ENCODE measurements at places on chromosomes 7 and 10.

GRCh38 chr10:62805231-62806099 lies 945 bp downstream of the ADO start:
- DNase-seq: no peak

DNA sequence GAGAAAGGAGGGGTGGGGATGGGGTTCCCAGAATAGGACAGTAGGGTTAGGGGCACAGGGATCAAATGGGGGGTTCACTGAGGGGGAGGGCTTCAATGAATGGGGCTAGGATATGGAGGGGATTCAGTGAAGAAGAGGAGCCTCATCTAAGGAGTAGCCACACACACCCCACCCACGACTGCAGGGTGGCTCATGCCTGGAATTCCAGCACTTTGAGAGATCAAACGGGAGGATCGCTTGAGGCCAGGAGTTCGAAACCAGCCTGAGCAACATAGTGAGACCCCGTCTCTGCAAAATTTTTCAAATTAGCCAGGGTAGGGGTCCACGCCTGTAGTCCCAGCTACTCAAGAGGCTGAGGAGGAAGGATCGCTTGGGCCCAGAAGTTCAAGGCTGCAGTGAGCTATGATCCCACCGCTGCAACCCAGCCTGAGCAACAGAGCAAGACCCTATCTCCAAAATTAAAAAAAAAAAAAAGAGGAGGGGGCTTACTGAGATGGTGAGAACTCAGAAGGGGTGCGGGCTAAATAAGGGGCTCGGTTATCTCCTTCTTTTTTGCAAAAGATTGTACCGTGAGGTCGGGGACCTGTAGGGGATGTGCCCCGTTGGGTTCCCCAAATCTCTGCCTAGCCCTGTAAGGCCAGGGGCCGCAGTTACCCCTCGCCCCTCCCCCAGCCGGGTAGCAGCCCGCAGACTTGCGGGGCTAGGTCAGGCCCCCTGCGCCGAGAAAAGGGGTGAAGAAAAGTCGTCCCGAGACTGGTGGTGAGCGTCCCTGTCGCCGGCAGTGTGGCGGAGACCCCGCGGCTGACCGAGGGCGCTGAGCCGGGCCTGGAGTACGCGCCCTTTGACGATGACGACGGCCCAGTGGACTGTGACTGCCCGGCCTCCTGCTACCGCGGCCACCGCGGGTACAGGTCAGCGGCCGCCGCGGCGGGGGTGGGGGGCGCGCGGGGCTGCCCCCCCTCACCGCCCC lies 43.1 kb upstream of the HSPB1 start:
- DNase-seq: no peak

DNA sequence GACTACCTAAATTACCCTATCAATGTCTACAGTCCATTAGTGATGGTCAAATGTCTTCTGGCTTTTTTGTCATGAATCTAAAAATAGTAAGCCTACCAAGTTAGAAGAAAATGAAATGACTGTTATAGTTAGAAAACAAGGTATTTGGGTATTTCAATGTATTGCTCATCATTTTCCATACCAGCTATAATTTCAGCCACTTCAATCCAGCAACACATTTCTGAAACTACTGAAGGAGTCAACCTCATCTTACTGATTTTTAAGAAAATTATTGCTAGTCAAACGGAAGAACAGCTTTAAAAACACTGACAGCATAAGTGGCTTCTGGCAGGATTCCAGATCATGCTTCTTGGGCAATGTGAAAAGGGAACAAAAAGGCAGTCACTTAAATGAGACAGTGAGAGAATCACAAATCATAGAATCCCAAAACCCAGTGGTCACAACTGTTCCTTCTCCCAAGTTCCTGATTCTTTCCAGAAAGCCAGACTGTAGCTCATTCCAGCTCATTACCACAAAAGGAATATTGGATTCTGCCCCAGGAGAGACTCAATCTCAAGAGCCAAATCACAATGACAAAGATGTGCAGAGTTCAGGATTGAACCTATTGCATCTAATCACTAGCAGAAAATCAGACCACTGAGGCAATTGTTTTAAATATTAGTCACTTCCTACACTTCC lies 61.2 kb upstream of the LRRN3 start:
- no peak for DNase-seq

DNA sequence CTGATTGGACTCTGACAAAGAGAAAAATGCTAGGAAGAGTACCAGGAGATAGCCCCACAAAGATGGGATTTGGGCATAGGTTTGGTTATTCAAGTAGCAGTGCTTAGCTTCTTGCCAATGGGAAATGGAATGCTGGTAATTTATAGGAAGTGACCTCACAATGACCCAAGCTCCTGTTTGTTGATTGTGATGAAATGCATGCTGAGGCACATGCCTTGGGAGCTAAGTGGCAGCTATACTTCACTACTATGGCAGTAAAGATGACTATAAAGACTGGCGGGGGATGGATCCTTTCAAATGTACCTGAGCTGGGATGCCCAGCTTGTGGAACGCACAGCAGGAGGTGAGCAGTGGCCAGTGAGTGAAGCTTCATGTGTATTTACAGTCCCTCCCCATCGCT lies 153.8 kb downstream of the ZNF22 start:
- no peak for DNase-seq

GRCh38 chr10:62562101-62562500 lies 187.9 kb downstream of the ZNF365 start:
- no peak for DNase-seq

GRCh38 chr10:17965649-17966235 lies 14.0 kb downstream of the SLC39A12 start:
- DNase-seq: no peak

DNA sequence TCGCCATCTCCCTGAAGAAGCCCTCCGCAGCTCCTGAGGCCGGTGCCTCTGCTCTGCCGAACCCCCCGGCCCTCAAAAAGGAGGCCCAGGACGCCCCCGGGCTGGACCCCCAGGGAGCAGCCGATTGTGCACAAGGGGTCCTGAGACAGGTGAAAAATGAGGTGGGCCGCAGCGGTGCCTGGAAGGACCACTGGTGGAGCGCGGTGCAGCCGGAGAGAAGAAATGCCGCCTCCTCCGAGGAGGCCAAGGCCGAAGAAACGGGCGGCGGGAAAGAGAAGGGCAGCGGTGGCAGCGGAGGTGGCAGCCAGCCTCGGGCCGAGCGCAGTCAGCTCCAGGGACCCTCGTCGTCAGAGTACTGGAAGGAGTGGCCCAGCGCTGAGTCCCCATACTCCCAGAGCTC lies 85.1 kb upstream of the SH2B2 start:
- DNase-seq: no peak

- DNase-seq: no peak
Measured at GRCh38 chr10:114663626-114664025, 5.6 kb upstream of the ABLIM1 start.

DNA sequence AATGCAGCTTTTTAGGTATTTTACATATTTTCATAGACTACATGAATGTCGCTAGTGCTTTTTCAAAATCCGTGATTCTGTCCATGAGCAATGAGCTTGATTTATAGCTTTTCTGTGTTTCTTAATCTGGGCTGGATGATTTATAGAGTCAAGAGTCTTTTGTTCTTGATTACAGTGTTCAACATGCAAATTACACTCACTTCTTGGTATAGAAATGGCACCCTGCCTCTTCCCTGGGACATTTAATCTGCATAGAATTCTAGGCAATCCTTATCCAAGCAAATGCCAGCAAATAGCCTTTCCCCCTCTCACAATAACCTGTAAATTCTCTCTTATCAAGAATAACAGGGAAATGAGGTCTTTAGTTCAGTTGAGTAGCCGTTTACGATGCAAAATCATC lies 246.2 kb upstream of the SEMA3C start:
- DNase-seq: no peak

DNA sequence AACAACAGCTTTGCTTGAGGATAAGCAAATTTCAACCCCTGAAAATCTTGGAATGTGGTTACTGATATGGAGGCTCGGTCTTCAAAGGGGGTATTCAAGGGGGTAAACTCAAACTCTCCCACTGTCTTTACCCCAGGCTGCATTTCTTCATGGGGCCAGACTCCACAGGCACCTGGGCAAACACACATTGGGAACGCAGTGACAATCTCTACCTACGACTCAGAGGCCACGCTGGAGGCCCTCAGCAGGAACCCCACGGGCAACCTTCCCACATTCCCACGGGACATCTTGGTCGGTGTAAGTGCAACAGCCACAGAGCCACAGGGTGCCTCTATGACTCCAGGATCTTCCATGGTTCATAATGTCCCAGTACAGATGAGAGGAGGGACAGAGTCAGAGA lies 2.2 kb upstream of the INSIG1 start:
- DNase-seq: no peak

- no peak for DNase-seq
Measured at GRCh38 chr10:118343115-118343514, 991 bp upstream of the FAM204A start.

DNA sequence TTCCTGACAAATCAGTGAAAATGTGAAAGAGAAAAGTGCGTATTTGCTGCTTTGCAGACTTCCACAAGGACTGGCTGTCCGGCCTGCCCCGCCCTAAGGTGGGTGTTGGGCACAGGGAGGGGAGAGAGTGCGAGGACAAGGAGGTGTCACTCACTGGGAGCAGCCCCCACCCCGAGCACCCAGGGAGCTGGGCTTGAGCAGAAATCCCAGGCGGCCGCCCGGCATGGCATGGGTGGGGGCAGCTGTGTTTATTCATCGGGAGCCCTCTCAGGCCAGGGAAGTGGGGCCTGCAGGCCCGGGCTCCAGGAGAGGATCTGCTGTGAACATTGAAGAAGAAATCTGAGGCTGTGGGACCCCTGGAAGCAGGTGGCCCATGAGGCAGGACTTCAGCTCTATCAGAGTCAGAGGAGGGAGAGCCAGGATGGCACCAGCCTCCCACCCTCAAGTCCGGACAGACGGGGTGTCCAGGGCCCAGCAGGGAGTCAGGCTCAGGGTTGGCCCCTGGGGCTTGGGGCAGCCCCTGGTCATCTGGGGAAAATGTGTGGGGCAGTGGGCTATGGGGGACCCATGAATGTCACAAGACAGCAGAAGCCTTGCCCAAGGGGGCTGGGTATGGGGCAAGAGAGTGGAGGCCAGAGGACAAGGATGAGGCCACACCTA lies 164.4 kb upstream of the PPP2R2D start:
- no peak for DNase-seq

GRCh38 chr10:24963521-24964041 lies 11.2 kb upstream of the PRTFDC1 start:
- DNase-seq: no peak

GRCh38 chr7:17611611-17612010 lies 313.2 kb downstream of the AHR start:
- no peak for DNase-seq

GRCh38 chr7:155925682-155926081 lies 113.4 kb upstream of the SHH start:
- DNase-seq: no peak

DNA sequence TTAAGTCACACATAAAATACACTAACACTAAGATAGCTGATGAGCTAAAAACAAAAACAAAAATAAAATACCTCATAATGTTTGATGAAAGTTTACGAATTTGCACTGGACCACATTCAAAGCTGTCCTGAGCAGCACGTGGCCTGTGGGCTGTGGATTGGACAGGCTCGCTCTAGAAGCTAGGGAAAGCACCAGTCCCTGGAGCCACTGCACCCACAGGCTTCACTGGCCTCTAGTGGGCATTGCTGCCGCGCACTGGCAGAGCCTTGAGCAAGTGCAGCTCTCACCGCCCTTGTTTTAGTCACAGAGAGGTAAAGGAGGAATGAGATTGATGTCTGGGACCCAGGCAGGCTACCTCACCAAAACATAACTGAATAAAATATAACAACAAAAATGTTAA lies 67.6 kb downstream of the PAX2 start:
- no peak for DNase-seq

DNA sequence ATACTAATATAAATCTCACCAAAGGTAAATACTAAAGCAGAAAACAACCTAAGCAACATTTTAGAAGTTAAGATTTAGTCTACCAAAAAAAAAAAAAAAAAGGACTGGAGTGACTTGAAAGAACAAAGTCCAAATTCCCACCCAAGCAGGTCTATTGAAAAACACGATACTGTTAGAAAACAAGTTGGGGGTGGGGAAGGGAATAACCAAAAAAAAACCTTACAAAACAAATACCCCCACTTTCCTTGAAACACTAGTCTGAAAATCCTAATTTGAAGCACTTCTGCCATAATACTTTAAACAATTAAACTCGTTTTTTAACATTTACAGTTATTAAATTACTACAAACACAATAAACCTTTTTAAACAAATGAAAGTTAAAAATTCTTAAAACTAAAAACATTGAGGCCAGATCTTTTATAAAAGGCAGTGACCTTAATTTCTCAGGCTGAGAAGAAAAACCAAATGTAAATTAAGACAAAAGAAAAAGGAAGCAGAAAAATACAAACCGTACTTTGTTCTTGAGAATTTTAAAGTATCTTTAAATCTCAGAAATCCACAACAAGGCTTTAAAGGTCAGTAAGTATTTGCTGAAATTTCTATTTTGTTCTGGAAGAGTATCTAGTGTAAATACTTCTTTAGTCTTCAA lies 135.1 kb downstream of the NRBF2 start:
- no peak for DNase-seq

GRCh38 chr7:127900732-127901685 lies 130.2 kb downstream of the LRRC4 start:
- DNase-seq: no peak

- DNase-seq: no peak
Measured at GRCh38 chr7:128894101-128894440, 16.4 kb downstream of the KCP start.

Measured in NCI-H1417 treated with DMSO at 0.1 percent for 48 hours (cell line).